ENCODE measurements at places on chromosomes 7 and 10.

- DNase-seq: no peak
Observed at GRCh38 chr10:34814913-34815184, 247 bp downstream of the PARD3 start.

GRCh38 chr7:89837515-89837914 is 316.8 kb upstream of the STEAP1 start:
- DNase-seq: no peak

GRCh38 chr10:4669585-4669984 is 156.4 kb upstream of the AKR1E2 start:
- no peak for DNase-seq

DNA sequence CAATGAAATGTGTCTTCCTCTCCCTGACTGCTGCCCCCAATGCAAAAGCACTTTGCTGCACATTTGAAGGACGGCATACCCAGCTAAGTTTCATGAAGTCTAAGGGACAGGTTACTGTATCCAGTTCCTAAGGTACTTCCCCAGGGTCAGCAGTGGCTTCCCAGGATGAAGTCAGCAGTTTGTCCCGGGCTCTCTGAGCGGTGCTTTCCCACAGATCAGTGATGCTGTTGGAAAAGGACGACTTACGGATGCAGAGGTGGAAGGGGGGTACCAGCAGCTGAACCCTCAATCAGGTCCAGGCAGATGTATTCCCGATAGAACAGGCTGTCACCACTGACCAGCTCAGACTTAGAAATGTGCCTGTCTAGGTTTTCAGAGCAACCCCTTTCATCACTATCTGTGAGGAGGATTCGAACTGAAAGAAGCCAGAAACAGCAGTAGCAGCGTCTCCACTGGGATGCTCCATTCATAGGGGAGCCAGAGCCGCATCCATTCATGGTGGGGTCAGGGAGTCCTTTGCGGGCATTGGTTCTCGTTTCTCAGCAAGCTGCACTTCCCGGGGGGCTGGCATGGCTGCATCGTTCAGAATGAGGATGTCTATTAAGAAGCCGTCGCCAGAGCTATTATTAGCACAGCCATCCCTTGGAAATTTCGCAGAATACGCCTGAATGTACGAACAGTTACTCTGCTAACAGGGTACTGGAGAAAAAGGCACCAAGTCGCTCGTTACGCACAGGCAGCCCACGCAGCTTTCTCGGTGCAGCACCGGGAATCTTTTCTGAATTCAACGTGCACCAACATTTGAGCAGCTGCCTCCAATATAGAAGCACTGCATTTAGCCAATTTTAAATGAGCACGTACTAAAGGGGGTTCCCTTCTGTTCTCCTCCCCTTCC is 303.7 kb downstream of the PRPF18 start:
- DNase-seq: no peak

DNA sequence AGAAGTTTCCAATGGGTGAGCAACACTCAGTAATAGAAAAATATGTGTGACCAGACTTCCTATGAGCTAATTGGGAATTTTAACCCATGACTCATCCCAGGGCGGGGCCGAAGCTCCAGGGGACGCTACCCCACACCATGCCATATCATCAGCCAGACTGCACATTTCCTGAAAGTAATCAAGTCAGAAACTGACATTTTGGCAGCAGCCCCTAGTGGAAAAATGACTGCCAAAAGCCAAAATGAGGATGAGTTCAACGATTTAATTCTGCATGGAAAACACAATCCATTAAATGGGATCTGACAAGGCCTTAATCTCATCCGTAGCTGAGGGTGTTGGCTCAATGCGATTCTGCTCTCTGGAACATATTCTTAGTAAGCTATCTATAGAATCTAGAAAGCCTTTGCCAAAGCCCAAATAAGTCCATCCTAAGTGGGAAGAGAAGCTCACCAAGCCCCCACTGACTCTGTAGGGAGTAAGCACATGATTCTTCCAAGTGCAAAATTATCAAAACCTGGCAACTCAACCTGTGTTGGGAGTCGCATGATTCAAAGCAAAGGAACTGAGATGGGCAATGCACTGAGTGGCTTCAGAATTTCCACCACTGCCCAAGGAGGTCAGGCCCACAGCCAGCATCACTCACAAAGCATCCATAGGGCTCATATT is 93.1 kb upstream of the PDE1C start:
- DNase-seq: no peak

- no peak for DNase-seq
Observed at GRCh38 chr10:112716924-112717413, 233.1 kb upstream of the TCF7L2 start.

DNA sequence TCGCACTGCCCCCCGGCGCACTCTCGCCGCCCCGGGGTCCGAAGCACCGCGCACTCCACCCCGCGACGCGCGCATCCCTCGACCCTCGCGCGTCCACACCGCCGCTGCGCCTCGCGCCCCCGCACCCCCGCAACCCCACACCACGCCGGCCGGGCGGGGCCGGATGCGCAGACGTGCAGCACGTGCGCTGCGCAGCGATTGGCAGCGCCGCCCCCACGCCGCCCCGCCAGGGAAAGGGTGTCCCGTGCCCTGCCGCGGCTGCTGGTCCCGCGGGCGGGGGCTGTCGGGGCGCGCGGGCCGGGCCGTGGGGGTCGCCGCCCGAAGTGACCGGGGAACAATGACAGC is 53.7 kb upstream of the KDM7A start:
- DNase-seq: peak; percentile 45

DNA sequence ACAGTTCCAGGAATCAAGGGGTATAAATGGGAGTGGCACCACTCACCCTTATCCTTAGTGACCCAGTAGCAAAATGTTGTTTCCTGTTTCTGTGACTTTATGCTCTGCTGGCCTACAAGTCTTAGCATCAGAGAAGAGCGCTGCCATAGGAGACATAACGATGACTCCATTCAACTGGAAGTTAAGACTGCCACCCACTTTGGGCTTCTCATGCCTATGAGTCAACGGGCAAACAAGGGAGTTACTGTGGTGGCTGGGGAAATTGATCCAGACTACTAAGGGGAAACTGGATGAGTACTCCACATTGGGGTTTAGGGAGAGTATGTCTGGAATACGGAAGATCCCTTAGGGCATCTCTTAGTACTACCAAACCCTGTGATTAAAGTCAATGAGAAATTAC is 40.6 kb upstream of the PIK3CG start:
- no peak for DNase-seq
